B cell (primary cell): ENCODE measurements at places on chromosomes 12 and 14. TPM values are rescaled to one million over a fixed set of nuclear protein-coding genes. Genes with fewer than 3 reads are reported as not detected.
A peak's percentile ranks its signal among the peaks of the same experiment; 100 is the strongest.

DNA sequence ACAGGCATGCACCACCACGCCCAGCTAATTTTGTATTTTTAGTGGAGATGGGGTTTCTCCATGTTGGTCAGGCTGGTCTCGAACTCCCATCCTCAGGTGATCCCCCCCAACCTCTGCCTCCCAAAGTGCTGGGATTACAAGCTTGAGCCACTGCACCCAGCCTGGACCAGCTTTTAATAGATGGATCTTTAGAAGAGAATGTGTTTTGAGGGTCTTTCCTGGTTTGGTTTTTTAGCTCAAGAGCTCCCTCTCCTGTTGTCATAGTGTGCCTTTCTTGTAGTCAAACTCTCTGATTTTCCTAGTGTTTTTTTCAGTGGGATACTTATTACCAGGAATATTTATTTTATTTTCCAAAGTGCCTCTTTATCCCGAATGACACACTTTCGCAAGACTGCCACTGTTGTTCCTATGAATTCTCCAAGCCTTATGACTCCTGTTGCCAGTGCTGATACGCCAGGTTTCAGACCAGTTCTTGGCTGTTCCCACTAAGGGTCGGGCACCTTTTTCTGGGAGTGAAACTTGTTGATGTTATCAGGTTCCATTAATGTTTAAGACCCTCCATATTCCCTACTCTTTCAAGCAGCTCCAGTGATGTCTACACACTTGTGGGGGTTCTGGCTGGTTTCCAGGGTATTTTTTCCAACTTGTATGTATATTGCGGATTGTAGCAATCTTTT lies 31.5 kb upstream of the LIMA1 start:
- H3K4me1 ChIP-seq: no peaks in the 10 kb centered on the region
- peak; percentile 18 for DNase-seq
- no peak overlapping the region for H3K27ac ChIP-seq
- no peaks in the 10 kb centered on the region for H3K36me3 ChIP-seq
- no peak overlapping the region for H3K4me3 ChIP-seq

Gene TNFRSF1A
- total RNA-seq: 0.59 and 0.75 TPM in 2 replicates

DNA sequence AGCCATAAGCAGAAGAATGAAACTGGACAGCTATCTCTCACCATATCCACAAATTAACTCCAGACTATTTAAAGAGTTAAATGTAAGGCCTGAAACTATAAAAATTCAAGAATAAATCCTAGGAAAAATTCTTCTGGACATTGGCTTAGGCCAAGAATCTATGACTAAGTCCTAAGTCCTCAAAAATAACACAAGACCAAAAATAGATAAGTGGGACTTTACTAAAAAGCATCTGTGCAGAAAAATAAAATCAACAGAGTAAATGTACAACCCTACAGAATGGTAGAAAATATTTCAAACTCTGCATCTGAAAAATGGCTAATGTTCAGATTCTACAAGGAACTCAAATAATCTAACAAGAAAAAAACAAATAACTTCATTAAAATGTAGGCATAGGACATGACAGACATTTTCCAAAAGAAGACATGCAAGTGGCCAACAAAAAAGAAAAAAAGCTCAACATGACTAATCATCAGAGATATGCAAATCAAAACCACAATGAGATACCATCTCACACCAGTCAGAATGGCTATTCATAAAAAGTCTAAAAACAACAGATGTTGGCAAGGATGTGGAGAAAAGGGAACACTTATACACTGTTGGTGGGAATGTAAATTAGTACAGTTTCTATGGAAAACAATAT lies 61.0 kb upstream of the PPFIA2 start:
- no peaks in the 10 kb centered on the region for H3K4me1 ChIP-seq
- no peak overlapping the region for H3K4me3 ChIP-seq
- no peaks in the 10 kb centered on the region for H3K36me3 ChIP-seq
- no peak for DNase-seq
- H3K27ac ChIP-seq: no peak overlapping the region

GRCh38 chr14:24093207-24093900 lies 757 bp upstream of the PCK2 start:
- peak overlapping the region; percentile 79 for H3K4me3 ChIP-seq
- H3K4me1 ChIP-seq: peaks cover 5% of the 10 kb centered on the region
- no peaks in the 10 kb centered on the region for H3K27me3 ChIP-seq
- H3K36me3 ChIP-seq: peaks cover 12% of the 10 kb centered on the region
